Cardiac muscle cell (in vitro differentiated cells and primary cell): ENCODE measurements at places on chromosomes 12 and 14. TPM values are rescaled to one million over a fixed set of nuclear protein-coding genes. Genes with fewer than 3 reads are reported as not detected.
A peak's percentile ranks its signal among the peaks of the same experiment; 100 is the strongest.

The TMPRSS12 gene
- polyA plus RNA-seq: not detected in 2 replicates

- DNase-seq: no peak
Measured at GRCh38 chr12:122184517-122184916, 1.6 kb downstream of the LRRC43 start.

GRCh38 chr12:96989916-96990315, 82.9 kb downstream of the NEDD1 start:
- peak; percentile 6 for DNase-seq

The KRT73 gene
- not detected in 2 replicates for polyA plus RNA-seq

The SERPINA5 gene
- polyA plus RNA-seq: 0.56 TPM in 1 of 2 replicates, not detected in the other

The CARMIL3 gene
- polyA plus RNA-seq: 0.05 and 0.22 TPM in 2 replicates

GRCh38 chr12:128450810-128451209, 183.8 kb downstream of the TMEM132C start:
- DNase-seq: no peak

- no peak for DNase-seq
Measured at GRCh38 chr12:24378548-24379407, 429.3 kb upstream of the SOX5 start.

- DNase-seq: no peak
Measured at GRCh38 chr14:105158794-105159193, 9.8 kb downstream of the JAG2 start.

The EPS8 gene
- 3.1 and 7.9 TPM in 2 replicates for polyA plus RNA-seq

GRCh38 chr12:19227880-19228210, 98.3 kb downstream of the PLEKHA5 start:
- no peak for DNase-seq

The DEGS2 gene
- polyA plus RNA-seq: 1.2 and 1.3 TPM in 2 replicates
